ENCODE measurements at places on chromosomes 3 and 15.

- no peak for DNase-seq
These were observed 10.4 kb downstream of the FAH start for GRCh38 chr15:80163217-80163616.

DNA sequence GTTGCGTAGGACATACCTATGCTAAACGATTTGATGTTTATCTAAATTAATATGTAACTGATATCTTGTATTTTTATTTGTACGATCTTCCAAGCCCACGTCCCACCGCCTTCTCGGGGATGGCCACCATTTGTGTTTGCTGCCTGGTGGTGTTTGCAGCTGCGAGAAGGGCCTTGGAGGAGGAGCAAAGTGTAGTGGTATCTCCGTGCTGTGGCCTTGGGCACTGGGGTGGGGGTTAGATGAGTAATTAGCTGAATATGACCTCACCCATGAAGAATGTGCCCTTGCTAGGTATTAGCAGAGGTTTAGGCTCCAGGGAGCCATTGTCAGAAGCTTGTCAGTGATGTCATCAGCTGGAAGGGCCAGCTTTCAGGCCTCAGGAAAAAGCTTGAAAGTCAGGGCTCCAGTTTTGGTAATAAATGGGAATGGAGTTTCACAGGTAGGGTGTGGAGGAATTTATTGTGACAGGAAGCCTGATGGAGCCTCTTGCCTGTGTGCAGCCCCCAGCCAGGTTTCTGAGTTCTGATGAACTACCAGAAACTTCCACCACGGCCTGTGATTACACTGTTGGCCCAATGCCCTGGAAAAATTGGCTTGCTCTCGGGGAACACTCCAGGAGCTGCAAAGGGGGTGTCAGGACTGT, 41.0 kb downstream of the FLNB start:
- DNase-seq, result no peak

- no peak for DNase-seq
These were observed 10.1 kb upstream of the SETD5 start for GRCh38 chr3:9387322-9387655.

- DNase-seq, result no peak
These were observed at the start of gene SLC27A2 for GRCh38 chr15:50181969-50182218. SLC27A2 (plus strand) TSS chr15:50182196; CDS start chr15:50182428, 232 bp downstream.

DNA sequence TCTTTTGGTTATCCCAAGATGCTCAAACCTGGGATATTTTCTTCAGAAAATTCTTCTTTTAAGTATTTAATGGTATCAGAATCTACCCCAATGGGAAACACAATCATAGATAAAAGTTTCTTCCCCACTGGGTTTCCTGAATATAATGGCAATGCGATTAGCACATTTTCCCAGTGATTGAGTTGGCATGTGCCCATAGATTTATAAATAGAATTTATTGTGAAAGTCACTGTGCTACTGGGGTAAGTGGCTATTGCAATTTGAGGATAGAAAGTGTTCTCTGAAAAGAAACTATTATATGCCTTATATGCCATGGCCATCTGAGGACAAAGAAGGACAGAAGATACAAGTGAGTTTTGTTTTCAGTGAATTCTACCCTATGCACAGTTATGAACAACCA, 99.0 kb upstream of the RBMS3 start:
- no peak for DNase-seq

DNA sequence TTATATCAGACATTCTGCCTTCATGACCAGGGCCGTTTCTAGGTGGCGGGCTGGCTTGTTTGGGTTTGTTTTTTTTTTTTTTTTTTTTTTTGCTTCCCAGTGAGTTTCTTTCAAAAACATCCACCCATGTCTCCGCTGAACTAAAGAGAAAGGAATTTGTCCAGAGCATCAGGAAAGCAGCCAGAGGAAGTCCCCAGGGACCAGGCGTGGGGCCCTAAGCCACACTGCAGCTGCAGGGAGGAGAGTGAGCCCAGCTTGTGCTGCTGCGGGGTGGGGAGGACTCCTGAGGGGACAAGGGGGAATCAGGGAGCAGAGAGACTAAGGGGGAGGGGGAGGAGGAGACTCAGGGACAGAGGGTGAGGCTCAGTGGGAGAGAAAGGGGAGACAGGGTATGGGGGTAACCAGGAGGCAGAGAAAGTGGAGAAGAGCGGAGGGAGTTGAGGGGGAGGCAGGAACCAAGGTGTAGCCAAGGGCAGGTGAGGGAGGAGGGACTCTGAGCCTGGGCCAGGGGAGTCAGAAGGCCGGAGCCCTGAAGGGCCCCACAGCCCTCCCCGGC, 49.5 kb downstream of the CYP11A1 start:
- no peak for DNase-seq

- DNase-seq, result no peak
These were observed 157.5 kb upstream of the HES1 start for GRCh38 chr3:193978486-193978885.

DNA sequence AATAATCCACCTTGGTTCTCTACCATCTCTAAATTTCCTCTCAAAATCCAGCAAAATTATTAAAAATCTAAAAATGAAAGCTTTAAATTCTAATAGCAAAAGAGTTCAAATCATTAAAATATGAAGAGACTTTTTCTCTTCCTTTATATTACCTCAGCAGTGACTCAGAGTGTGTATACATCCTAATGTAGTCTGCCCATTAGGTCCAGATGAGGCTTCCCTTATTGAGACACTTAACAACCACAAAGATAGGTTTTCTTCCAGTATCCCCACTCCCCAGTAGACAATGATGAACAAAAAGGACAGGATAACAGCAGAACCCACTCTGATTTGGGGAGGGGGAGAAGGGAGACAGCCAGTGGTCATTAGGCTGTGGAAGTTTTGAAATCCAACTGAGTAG, 61.5 kb upstream of the DCBLD2 start:
- no peak for DNase-seq

GRCh38 chr3:171649911-171650592, 160.2 kb downstream of the PLD1 start:
- DNase-seq, result no peak

- DNase-seq, result no peak
These were observed 34.0 kb downstream of the PCSK6 start for GRCh38 chr15:101455291-101456025.

DNA sequence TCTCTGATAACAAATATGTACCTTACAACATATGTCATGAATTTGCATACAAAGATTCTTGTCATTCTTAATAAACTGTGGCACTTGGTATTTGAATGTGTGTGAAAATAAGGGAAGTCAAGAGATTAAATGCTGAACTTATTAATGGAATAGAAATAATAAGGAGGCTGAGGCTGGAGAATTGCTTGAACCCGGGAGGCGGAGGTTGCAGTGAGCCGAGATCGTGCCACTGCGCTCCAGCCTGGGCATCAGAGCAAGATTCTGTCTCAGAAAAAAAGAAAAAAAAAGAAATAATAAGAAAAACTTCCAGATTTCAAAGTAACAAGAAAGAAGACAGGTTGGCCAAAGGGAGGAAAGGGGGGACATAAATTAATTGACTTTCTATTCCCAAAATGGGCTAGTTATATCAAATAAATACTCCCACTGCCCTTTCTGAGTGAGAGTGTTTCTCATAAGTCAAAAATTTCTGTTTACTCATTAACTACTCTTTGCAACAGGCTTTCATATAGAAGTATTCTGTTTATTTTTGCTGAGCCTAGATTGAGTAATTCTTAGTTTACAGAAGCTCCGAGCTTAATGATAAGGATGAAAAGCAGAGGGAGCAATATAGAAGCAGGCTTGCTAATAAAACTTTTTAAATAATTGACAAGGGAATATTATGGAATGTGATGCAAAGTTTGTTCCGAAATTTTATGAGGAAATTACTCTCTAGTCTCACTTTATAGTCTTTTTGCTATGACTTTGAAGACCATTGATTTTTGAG, 25.6 kb downstream of the KNG1 start:
- no peak for DNase-seq

DNA sequence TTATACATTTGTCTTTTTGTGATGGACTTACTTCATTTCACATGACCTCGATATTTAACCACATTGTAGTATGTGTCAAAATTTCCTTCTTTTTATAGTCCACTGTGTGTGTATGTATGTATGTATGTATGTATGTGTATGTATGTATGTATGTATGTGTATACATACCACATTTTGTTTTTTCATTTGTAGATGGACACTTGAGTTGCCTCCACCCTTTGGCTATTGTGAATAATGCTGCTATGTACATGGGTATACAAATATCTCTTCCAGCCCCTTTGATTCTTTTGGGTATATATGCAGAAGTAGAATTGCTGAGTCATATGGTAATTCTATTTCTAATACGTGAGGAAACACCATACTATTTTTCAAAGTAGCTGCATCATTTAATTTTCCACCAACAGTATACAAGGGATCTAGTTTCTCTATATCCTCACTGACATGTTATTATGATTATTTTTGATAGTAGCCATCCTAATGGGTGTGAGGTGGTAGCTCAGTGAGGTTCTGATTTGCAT, 228.2 kb downstream of the OPA1 start:
- DNase-seq, result no peak

GRCh38 chr3:106825962-106826605, 551.2 kb upstream of the CCDC54 start:
- DNase-seq, result no peak

DNA sequence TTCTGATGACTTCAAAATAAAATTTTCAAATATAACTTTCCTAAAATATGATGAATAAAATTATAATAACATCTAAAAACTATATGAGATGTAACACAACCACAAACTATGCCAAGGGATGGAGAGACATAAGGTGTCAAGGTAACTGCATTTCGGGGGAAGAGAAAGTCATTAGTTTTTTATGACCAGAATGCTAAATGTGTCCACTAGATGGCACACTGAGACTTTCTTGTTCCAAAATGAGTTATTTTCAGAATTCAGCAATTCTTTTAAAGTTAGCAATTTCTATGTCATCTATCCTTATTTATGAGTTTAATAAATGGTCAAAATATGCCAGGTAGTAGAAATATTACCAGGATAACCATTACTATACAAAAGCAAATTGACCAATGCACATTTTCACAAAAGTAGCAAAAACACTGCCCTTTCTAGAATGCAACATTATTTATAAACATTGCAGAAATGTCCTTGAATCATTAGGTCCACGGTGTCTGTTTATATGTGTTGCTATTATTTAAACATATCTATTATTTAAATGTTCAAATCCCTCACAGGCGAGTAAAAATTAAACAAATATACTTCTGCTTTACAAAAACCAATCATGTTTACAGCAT, 374.2 kb downstream of the PLCL2 start:
- DNase-seq, result no peak

DNA sequence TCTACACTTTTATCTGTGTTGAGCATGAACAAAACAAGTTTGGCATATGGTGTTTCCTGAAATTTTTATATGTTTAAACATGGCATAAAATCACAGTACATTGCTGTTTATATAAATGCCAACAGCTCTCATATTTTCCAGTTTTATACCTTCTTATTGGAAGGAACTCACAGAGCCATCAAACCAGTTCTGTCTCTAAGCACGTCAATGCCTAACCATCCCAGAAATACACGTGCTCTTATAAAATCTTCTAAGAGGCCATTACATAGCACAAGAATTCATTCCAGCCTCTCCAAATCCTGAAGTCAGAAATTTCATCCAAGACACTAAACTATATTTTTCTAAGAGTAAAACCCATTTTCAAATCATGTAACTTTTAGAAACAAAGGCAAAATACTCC, 20.8 kb downstream of the SLC9A9 start:
- no peak for DNase-seq

- no peak for DNase-seq
These were observed 188.0 kb upstream of the NR2F2 start for GRCh38 chr15:96142498-96142897.

GRCh38 chr15:60973637-60974415, 255.3 kb downstream of the RORA start:
- DNase-seq, result no peak

GRCh38 chr3:146325170-146325569, 74.3 kb upstream of the PLSCR4 start:
- DNase-seq, result no peak

GRCh38 chr3:133492159-133492741, 81.2 kb upstream of the CDV3 start:
- DNase-seq, result no peak

GRCh38 chr3:9291821-9292410, 42.5 kb upstream of the SRGAP3 start:
- DNase-seq, result no peak

DNA sequence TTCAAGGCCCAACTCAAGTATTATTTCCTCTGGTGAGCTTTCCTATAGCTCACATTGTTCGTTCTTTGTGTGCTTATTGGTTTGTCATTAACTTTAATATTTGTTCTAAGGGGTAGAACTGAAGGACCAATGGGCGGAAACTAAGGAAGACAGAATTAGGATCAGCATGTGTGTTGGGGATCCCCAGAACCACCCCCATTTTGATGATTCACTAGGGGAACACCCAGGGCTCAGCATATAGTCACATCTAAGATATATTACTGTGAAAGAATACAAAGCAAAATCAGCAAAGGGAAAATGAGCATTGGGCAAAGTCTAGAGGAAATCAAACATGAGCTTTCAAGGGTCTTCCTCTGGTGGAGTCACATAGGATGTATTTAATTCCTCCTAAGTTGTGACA, 76.9 kb downstream of the TIMP4 start:
- DNase-seq, result no peak

DNA sequence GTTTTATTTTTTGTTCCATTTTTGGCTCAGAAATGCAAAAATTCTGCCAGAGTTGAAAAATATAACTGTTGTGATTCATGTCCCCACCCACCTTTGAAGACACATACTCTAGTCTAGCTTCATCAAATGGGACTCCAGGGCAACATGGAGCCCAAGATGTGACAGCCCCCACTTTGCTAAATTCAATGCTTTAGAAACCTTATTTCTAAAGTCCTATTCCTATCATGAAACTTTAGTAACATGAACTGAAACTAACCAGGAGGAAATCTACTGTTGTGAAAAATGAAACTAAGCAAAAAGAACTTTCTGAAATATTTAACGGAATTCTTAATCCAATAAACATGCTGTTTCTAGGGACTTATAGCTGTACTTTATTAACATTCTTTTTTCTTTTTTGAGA, 20.3 kb downstream of the UBP1 start:
- DNase-seq, result no peak
